ENCODE measurements at places on chromosomes 4 and X.

DNA sequence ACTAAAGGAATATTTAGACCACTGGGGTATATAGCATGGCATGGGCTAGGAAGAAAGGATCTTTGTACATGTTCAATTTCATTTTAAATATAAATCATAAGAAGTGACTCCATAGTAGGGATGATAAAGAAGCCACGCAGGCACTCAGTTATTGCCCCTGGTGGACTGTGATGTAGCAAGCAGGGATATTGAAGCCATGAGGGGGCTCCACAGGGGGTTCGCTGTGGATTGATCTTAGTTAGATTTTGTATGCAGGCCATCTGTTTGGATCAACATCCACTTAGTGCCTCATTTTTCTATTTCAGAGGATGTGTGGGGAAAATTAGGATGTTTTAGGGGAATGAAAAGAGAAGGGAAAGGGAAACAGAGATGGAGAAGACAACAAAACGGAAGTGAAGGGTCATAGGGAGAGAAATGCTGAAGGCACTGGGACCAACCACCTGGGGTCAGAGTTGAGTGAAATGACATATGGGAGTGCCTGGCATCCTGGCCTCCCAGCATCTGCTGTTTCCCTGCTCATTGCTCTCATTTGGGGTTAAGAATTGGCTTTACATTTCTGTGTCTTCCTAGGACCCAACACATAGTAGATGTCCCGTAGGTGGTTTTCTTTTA is 11.2 kb upstream of the FREM3 start:
- DNase-seq, result no peak

DNA sequence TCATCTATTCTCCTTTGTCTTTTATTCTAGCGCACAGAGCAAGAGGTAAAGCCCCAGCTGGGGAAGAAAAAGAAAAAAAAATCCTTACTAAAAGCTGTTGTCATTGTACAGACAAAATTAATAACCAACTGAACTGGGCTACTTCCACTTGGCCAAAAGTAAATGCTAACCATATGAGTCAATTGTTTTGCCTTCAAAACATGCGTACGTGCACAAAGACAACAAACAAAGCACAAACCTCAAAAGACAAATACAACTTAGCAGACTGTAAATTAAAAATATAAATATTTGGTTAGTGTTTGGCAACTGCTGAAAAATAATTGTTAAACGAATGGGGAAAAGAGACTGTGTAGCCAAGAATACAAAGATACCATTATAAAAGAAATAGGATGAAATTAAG is 5.9 kb downstream of the EDA2R start:
- DNase-seq, result no peak

GRCh38 chr4:110480031-110480549 is 4.1 kb downstream of the ENPEP start:
- no peak for DNase-seq

DNA sequence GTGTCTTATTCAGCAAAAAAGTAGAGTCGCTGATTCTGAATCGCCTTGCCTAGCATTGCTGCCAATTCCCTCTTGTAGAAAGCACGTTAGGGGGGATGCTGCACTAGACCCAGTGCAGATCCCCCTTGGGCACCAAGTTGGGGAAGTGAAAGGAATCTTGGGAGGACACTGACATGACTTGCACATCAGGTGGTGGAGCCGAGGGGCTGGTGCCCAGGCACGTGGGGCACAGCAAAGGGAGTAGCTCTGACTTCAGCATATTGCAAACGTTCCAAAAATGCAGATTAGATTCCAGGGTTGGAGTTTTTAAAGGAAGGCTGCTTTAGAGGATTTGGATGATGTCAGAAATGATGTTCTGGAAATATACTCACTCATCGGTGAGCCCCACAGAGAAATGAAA is 47.4 kb upstream of the GPM6B start:
- DNase-seq, result no peak

Measured in T-cell (primary cell).